ENCODE measurements at places on chromosomes 4 and X. TPM values are rescaled to one million over a fixed set of nuclear protein-coding genes. Genes with fewer than 3 reads are reported as not detected.

GRCh38 chr4:184395971-184396391, 78.4 kb downstream of the IRF2 start:
- DNase-seq = no peak

DNA sequence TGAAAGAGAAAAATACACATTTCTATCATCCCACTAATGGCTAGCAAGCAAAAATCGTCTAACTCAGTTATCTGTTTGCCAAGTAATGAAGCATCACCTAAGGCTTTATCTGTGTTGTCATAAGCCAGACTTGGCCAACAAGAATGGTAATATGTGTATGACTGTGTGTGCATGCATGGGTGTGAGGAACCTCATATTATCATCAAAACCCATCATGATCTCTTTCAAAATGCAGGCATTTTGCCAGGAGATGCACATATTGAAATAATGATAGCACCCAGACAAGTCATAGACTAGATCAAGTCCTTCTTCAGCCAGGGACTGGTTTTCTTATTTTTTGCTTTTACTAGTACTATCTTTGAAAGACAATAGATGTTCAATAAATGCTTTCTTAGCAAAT, 172.5 kb upstream of the FMR1 start:
- DNase-seq = no peak

The DCX gene
- 5.4 TPM for polyA plus RNA-seq

The AADAT gene
- polyA plus RNA-seq = 35.3 TPM

GRCh38 chr4:138833974-138834373, 181.6 kb upstream of the NOCT start:
- no peak for DNase-seq

The BEND2 gene
- polyA plus RNA-seq = not detected

The VCX3A gene
- polyA plus RNA-seq = 0.10 TPM

Data from large intestine (tissue), 12 donors.